ENCODE measurements at places on chromosomes 1 and 21.
A peak's percentile ranks its signal among the peaks of the same experiment; 100 is the strongest.

DNA sequence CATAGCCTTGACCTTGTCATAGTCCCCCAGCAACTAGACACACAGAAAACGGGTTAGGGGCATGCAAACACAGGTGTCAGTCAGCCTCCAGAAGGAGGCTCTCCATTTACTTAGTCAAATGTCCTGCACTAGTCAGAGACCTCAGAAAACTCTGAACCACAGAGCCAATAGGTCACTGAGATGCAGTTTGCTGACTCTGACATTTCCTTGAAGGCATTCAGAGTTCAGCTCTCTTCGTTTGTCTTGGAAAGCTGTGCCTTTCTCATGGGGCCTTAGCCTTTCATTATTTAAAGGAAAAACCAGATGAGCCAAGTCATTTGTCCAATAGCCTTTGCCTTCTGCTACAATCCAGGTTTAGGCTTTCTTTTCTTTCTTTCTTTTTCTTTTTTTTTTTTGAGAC lies 3.5 kb downstream of the OLFML2B start:
- DNase-seq, result no peak

GRCh38 chr1:42420911-42421585 lies 34.8 kb downstream of the ZMYND12 start:
- DNase-seq, result peak; percentile 66

DNA sequence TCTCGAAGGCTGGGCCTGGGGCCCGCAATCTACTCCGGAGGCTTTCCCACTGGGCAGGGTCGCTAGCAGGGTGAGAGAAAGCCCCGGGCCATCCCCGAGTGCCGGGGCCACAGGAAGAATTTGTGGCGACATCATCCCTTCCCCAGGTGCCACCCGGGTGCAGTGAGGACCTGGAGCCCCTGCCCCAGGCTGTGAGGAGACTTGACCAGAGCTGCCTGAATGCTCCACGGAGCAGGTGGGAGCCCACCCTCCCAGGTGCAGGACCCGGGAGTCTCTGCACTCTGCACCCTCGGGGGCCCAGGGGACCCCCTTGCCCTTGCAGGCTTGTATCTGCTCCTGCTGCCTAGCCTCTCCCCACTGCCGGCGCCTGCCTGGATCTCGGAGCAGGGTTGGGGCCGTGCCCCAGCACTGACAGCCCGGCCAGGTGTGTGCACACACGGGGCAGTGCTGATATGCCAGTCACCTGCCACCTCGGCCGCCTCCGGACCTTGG lies 67.5 kb upstream of the RGS7 start:
- DNase-seq, result no peak

DNA sequence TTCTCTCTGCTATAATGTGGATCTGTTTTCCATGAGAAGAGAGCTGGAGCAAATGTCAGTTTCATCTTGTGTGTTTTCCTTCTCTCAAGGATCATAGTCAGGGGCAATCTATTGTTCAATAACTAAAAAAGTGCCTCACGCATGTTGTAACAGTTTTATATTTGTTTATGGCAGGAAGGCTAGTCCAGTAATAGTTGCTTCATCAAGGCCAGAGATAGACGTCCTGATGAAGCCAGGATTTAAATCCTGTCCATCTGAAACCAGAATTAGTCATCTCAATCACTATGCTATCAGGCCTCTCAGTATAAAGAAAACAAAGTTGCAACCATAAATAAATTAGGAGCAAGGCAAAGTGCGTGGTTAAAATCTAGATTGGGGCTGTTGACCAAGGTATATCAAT lies 30.2 kb upstream of the DUSP10 start:
- DNase-seq, result peak; percentile 78

- no peak for DNase-seq
Measured at GRCh38 chr1:167623951-167624350, 6.1 kb upstream of the RCSD1 start.

DNA sequence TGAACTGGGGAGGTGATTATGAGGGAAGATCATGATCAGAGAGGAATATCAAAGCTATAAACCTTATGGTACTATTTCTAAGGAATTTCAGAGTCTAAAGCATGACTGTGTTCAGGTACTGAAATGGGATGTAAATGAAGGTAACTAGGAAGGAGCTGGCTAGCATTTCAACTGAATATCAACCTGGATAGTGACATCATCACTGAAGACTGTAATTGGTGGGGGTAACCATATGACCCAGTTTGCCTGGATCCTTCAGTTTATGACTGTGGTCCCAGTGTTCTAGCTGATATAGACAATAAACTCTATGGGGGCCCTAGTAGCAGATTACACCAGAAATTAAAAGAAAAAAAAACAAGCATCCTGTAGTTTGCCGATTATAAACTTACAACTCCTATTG lies 120.8 kb downstream of the APP start:
- DNase-seq, result no peak

DNA sequence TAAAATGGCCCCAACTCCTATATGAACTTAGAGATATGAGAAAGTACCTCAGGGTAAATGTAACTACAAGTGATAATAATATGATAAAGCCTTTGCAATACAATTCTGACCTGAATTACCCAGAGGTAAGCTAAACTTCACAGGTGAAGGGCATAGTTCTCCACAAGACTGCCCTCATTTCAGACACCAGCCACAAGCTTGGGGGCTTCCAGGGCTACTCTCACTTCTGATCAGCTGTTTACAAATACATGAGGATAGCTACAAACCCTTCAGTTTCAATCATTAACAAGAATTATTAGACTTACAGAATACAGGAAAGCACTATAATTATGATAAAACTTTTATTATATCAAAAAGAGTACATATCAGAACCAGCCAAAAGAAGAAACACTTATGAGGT lies 18.7 kb upstream of the DPH5 start:
- no peak for DNase-seq

- no peak for DNase-seq
Measured at GRCh38 chr21:25838809-25839208, 104.0 kb downstream of the GABPA start.

GRCh38 chr1:25145775-25146393 lies 86.4 kb downstream of the SYF2 start:
- no peak for DNase-seq

- peak; percentile 95 for DNase-seq
Measured at GRCh38 chr1:70509996-70510876, 99.2 kb downstream of the CTH start.

- DNase-seq, result no peak
Measured at GRCh38 chr1:230868736-230869385, 540 bp upstream of the C1orf198 start.

- no peak for DNase-seq
Measured at GRCh38 chr1:2202843-2203601, 8.4 kb upstream of the FAAP20 start.
